ENCODE measurements at places on chromosomes 6 and 20. TPM values are rescaled to one million over a fixed set of nuclear protein-coding genes. Genes with fewer than 3 reads are reported as not detected.

DNA sequence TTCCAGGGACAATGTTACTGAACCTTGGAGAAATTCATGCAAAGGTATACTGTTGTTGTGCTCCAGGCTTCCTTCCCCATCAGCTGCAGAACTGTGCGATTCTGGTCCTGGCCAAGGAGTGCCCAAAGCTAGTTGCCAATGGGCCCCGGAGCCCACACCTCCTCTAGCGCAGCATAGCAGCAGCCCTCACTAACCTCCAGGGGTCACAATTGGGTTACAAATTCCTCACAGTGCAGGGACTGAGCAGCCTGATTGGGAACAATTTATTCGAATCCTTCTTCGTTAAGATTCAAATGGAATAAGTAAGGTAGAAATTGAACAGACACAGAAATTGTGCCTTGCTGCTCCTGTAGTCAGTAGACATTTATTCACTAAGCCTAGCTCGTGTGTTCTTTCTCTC is 284.9 kb downstream of the PRKN start:
- H3K4me3 ChIP-seq: no peak overlapping the region
- H3K36me3 ChIP-seq: peaks cover 12% of the 10 kb centered on the region
- no peaks in the 10 kb centered on the region for H3K4me1 ChIP-seq
- H3K27ac ChIP-seq: no peak overlapping the region
- DNase-seq: no peak
- no peaks in the 10 kb centered on the region for H3K27me3 ChIP-seq

SEMG1 gene
- total RNA-seq: not detected

GRCh38 chr6:37251211-37251780 is 6.3 kb upstream of the TBC1D22B start:
- no peak for DNase-seq
- H3K4me3 ChIP-seq: no peak overlapping the region
- H3K27ac ChIP-seq: no peak overlapping the region
- H3K36me3 ChIP-seq: peaks cover 1% of the 10 kb centered on the region
- no peaks in the 10 kb centered on the region for H3K27me3 ChIP-seq
- H3K4me1 ChIP-seq: peaks cover 11% of the 10 kb centered on the region

DNA sequence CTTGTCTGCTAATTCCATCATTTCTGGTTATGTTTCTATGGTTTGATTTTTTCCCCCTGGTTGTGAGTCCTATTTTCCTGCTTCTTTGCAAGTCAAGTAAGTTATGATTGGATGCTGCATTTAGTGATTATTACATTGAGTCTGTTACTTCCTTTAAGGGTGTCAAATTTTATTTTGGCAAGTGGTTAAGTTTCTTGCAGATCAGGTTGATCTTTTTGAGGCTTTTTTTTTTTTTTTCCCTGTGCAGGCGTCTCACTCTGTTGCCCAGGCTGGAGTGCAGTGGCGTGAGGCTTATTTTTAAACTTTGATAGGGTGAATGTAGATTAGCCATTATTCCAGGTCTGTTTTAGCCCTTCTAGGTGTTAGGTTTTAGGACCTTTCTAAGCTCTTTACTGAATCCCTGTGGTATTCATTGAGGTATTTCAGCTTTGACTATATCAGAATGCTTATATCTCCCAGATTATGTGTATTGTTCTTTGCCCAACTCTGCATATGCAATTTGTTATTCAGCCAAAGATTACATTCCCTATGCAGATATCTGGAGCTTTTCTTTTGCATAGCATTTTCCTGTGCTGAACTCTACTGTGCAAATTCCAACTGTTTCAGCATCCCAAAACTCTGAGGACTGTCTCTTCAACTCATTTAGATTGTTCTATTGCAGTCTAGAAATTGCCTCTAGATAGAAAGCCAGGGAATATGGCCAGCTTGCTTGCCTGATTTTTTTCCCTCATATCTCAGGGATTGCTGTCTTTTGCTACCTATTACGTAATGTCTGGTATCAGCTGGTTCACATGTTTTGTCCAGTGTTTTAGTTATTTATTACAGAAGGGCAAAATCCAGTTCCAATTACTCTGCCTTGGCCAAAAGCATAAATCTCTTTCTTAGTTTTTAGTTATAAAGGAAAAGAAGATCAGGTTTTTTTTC is 113.3 kb downstream of the AFG1L start:
- no peaks in the 10 kb centered on the region for H3K27me3 ChIP-seq
- H3K27ac ChIP-seq: no peak overlapping the region
- H3K4me3 ChIP-seq: no peak overlapping the region
- H3K4me1 ChIP-seq: no peaks in the 10 kb centered on the region
- peaks cover 9% of the 10 kb centered on the region for H3K36me3 ChIP-seq

DNA sequence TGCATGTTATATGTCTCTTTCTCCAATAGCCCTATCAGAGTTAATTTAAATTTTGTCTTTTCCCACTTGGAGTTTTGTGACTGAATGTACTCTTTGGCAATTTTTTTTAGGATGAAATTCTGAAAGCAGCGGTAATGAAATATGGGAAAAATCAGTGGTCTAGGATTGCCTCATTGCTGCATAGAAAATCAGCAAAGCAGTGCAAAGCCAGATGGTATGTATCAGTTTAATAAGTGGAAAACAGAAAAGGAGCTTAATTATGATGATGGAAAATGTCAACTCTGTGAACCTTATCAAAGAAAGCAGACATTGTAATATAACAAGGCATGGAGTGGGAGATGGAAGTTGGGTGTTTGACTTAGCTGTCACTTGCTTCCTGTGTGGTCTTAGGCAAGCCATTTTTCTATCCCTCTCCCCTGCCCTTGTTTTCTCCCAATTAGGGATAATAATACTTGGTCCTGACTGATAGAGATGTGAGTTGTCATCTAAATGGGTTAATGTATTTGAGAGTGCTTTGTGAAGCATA is 2.7 kb downstream of the CDC5L start:
- H3K4me3 ChIP-seq: peak overlapping the region; percentile 97
- H3K36me3 ChIP-seq: peaks cover 33% of the 10 kb centered on the region
- peaks cover 48% of the 10 kb centered on the region for H3K4me1 ChIP-seq

CDKAL1 gene
- total RNA-seq: 25.9 TPM

GRCh38 chr20:45406260-45407066 is 1.6 kb upstream of the DBNDD2 start:
- peak; percentile 67 for DNase-seq
- no peak overlapping the region for H3K27ac ChIP-seq
- peak overlapping the region; percentile 88 for H3K4me3 ChIP-seq
- H3K27me3 ChIP-seq: no peaks in the 10 kb centered on the region

DNA sequence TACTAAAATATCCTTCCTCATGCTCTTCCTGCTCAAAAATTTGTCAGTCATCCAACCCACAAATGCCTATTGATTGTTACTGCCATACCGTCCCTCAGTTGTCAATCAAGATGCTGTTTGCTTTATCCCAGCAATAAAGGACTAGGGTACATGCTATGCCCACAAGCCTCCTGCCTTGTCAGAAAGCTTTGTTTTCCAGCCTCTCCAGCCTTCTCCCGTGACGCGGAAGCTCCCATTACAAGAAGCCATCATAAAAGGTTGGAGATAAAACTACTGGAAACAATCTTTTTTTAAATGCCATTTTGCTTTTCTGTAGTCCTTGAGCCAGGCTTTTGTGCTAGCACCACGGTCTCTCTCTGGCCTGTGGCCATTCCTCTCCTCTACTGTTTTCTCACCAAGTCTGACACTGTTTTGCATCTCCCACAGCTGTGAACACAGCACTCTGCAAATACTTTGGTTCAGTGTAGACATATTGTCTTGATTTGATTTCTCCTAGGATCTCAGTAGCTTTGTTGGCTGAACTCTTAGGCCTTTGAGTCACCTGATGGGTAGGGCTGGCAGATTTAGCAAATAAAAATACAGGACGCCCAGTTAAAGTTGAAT is 495.7 kb upstream of the JARID2 start:
- H3K27ac ChIP-seq: peak overlapping the region; percentile 82
- H3K4me3 ChIP-seq: peak overlapping the region; percentile 29
- DNase-seq: no peak
- H3K36me3 ChIP-seq: peaks cover 4% of the 10 kb centered on the region

IPCEF1 gene
- 20.4 TPM for total RNA-seq

DNA sequence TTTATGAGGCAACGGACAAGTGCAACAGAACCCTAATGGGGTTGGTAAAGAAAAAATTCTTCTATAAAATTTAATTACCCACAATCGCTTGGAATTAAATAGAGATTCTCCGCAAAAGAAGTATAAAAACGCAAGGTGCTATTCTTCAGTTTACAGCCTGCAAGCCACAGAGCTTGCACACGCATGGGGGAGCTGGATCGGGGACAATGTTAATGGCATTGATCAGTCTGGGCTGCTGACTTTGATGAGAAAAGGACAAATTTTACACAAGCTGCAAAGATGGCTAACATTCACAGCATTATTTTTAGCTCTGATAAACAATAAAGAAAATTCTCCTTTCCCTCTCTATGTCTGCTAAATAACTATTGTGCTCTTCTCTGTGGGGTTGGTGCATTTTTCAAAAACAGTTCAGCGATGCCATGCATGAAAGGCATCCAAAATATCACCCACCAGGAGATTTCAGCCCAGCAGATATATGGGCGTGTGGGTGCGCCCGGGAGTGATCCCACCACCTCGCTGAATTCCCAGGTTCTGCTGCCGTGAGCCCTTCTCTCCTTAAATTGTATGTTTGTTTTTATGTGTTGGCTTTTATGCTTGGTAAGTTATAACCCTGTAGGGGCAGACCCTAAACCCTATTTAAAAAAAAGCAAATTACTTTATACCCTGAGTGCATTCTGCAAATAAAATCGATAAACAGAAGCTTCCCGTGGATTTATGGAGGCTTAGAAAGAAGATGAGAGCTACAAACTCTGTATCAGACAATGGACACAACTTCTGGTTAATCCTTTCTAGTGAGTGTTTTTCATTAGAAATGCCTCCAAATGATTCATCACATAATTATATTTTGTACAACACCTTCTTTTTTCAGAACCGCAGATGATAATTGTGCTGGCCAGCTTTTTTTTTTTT is 55.6 kb downstream of the NOX3 start:
- DNase-seq: no peak
- no peaks in the 10 kb centered on the region for H3K36me3 ChIP-seq
- no peaks in the 10 kb centered on the region for H3K4me1 ChIP-seq
- no peak overlapping the region for H3K27ac ChIP-seq
- H3K4me3 ChIP-seq: no peak overlapping the region
- H3K27me3 ChIP-seq: no peaks in the 10 kb centered on the region

- peaks cover 11% of the 10 kb centered on the region for H3K27me3 ChIP-seq
- DNase-seq: no peak
- H3K36me3 ChIP-seq: peaks cover 8% of the 10 kb centered on the region
These were observed 67.1 kb downstream of the GFOD1 start for GRCh38 chr6:13420269-13420668.

- no peaks in the 10 kb centered on the region for H3K27me3 ChIP-seq
- no peak overlapping the region for H3K27ac ChIP-seq
- H3K36me3 ChIP-seq: peaks cover 1% of the 10 kb centered on the region
- H3K4me3 ChIP-seq: no peak overlapping the region
These were observed 17.1 kb upstream of the ERVFRD-1 start for GRCh38 chr6:11128608-11129007.

DNA sequence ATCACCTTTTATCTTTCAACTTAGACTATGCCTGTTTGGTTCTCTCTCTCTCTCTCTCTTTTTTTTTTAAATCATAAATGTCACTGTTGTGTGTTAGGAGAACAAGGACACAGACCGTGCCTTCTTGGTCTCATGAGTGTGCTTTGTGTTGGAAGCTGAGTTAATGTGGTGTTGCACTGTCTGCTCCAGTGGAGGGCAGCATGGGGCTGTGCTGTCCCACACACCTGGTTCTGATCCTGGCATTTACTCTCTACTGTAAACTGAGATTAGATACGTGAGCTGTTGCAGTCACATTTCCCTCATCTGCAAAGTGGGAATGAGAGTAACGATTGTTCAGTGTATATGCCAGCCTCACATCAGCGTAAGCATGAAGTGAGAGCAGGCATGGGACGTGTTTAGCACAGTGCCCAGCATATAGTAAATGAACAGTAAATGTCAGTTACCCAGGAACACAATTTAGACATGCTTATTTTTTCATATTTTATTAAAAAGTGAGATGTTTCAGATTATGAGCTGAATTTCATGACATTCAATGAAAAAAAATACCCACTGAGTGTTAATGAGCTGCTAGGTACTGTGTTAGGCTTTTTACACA is 161.1 kb downstream of the FARS2 start:
- no peak for DNase-seq
- no peak overlapping the region for H3K27ac ChIP-seq
- no peaks in the 10 kb centered on the region for H3K27me3 ChIP-seq

DNA sequence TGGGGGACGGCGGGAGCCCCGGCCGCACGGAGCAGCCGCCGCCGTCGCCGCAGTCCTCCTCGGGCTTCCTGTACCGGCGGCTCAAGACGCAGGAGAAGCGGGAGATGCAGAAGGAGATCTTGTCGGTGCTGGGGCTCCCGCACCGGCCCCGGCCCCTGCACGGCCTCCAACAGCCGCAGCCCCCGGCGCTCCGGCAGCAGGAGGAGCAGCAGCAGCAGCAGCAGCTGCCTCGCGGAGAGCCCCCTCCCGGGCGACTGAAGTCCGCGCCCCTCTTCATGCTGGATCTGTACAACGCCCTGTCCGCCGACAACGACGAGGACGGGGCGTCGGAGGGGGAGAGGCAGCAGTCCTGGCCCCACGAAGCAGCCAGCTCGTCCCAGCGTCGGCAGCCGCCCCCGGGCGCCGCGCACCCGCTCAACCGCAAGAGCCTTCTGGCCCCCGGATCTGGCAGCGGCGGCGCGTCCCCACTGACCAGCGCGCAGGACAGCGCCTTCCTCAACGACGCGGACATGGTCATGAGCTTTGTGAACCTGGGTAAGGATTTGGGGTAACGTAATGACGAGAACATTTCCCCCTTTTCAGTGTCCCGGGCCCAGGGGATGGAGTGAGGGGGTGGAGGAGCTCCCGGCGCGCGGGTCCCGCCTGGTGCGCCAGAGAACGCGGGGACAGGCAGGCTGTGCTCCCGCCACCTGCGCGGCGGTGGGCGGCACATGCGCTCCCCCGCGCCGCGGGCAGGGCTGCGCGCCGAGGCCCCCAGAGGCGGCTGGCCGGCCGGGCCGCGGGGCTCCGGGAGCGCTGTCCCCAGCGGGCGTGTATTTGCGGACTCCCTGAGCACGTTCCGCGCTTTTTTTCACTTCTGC is 1.4 kb downstream of the BMP6 start:
- H3K36me3 ChIP-seq: no peaks in the 10 kb centered on the region
- peak overlapping the region; percentile 80 for H3K4me3 ChIP-seq
- DNase-seq: peak; percentile 21
- no peak overlapping the region for H3K27ac ChIP-seq
- H3K4me1 ChIP-seq: peaks cover 20% of the 10 kb centered on the region
- peaks cover 83% of the 10 kb centered on the region for H3K27me3 ChIP-seq

- H3K27ac ChIP-seq: peak overlapping the region; percentile 52
- peak; percentile 31 for DNase-seq
- H3K36me3 ChIP-seq: peaks cover 5% of the 10 kb centered on the region
- H3K4me3 ChIP-seq: peak overlapping the region; percentile 1
These were observed 216.8 kb downstream of the TMEM242 start for GRCh38 chr6:157106487-157106886.

DNA sequence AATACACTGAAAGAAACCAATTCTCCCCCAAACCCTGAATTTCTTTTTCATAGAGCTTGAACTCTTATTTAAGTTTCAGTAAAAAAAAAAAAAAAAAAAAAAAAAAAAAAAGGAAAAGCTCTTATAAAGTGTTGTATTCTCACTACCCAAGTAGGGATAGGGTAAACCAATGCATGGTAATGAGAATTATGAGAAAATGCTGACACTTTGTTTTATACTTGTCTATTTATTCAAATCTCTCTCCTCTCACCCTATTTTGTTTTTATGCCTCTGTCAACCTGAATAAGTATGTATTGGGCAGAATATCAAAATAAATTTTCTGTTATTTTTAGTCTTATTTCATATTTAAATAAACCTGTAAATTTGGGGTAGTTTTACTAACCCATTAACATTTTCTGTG is 181.9 kb downstream of the GJA1 start:
- H3K36me3 ChIP-seq: no peaks in the 10 kb centered on the region
- no peaks in the 10 kb centered on the region for H3K27me3 ChIP-seq
- no peaks in the 10 kb centered on the region for H3K4me1 ChIP-seq
- H3K27ac ChIP-seq: no peak overlapping the region

GRCh38 chr6:16555550-16555949 is 205.7 kb downstream of the ATXN1 start:
- DNase-seq: no peak
